ENCODE measurements at places on chromosomes 1 and 21. TPM values are rescaled to one million over a fixed set of nuclear protein-coding genes. Genes with fewer than 3 reads are reported as not detected.

BCAR3 gene
- total RNA-seq = 1.3 TPM

ATP1A2 gene
- not detected for total RNA-seq

DNA sequence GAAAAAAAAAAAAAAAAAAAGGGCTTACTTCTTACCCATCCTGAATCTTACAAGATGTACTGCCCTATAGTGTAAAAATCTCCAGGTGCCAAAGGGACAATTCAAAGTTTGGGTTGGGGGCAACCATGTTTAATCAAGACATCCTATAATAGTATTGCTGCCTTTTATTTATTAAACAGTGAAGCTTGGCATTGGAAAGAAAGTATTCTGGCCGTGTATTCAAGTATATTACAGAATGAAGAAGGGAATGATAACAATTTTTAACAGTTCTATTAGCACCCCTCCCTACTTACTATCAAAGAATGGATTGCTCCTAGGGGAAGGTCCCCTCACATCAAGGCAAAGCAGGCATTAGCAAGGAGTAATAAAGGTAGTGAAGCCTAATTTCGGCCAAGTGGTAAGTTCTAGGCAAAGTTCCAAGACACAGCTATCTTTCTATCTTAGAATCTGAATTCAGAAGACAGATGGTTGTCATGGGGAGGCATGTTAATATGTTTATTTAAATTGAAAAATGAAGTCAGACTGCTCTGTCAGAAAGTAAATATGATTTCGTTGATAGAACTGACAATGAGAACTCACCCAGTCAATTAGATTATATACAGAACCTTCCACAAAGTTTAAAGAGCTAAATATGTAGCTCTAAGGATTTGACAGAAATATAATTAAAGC is 24.6 kb downstream of the ST7L start:
- DNase-seq = no peak
- no peak overlapping the region for H3K4me3 ChIP-seq
- H3K27me3 ChIP-seq = no peaks in the 10 kb centered on the region
- no peak overlapping the region for H3K27ac ChIP-seq

FCN3 gene
- not detected for total RNA-seq

- H3K4me3 ChIP-seq = no peak overlapping the region
- no peaks in the 10 kb centered on the region for H3K36me3 ChIP-seq
- no peak overlapping the region for H3K27ac ChIP-seq
- no peaks in the 10 kb centered on the region for H3K4me1 ChIP-seq
- no peaks in the 10 kb centered on the region for H3K27me3 ChIP-seq
Measured at GRCh38 chr1:29626066-29626465, 389.7 kb downstream of the PTPRU start.

ESRRG gene
- not detected for total RNA-seq

- H3K4me3 ChIP-seq = no peak overlapping the region
- peaks cover 72% of the 10 kb centered on the region for H3K27me3 ChIP-seq
- H3K36me3 ChIP-seq = peaks cover 6% of the 10 kb centered on the region
Measured at GRCh38 chr1:148315071-148315811, 163.2 kb upstream of the NBPF11 start.

DNA sequence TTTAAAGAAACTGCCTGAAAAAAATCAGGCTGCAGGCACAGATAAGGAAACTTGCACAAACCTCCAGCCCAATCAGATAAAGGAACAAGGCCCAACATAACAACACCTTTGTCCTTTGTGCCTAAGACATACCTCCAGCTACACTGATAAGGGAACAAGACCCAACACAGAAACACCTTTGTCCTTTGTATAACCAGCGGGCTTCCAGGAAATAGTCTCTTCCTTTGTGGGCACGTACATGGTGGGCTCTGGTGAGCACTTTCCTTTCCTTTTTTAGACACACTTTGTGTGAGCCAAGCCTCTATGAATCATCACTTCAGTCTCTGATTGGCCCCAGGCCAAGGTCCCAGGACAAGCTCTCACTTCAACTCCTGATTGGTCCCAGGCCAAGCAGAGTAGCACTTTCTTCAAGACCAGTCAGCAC is 23.6 kb downstream of the ZNF670 start:
- H3K27ac ChIP-seq = no peak overlapping the region
- no peaks in the 10 kb centered on the region for H3K27me3 ChIP-seq
- H3K4me3 ChIP-seq = no peak overlapping the region
- peaks cover 9% of the 10 kb centered on the region for H3K4me1 ChIP-seq
